Stimulated activated CD4-positive, alpha-beta T cell treated with anti-CD3 and anti-CD28 coated beads, Interleukin-4, amount 100 ng/mL, for 4 hours (primary cell): ENCODE measurements at places on chromosomes 12 and 14.

- DNase-seq = no peak
These were observed 90.2 kb upstream of the SYT10 start for GRCh38 chr12:33529810-33530209.

GRCh38 chr12:59808317-59808910 is 212.6 kb downstream of the SLC16A7 start:
- no peak for DNase-seq

- peak; percentile 78 for DNase-seq
These were observed 87.8 kb upstream of the DYNC1H1 start for GRCh38 chr14:101876555-101876938.

- DNase-seq = no peak
These were observed 102.2 kb downstream of the KIF26A start for GRCh38 chr14:104240434-104241157.

GRCh38 chr14:74954232-74954946 is 1.0 kb downstream of the PGF start:
- DNase-seq = no peak

- no peak for DNase-seq
These were observed 76.8 kb upstream of the WSCD2 start for GRCh38 chr12:108052260-108052659.

DNA sequence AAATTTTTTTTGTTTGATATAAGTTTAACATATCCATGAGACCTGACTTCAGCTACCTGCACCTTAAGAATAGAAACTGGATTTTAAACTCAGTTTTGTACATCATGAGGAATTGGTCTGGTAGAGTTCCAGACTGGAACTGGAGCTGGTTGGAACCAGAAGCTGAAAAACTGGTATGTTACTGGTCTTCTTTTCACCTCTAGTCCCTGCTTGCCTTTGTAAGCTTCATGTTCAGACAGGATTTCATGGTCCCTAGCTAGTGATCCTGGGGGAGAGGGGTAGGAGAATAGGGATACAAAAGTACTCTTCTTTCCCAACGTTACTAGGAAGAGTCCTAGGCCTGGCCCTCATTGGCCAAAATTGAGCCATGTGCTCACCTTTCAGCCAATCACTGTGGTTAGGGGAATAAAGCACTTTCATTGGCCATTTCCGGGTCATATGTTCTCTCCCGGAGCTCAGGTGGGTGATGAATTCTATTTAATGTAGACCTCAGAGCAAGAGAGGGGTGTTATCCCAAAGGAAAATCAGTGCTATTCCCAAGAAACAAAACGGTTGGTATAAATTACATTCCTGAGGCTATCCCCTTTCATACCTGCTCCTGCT is 36.9 kb upstream of the APPL2 start:
- DNase-seq = no peak

GRCh38 chr12:74890237-74890599 is 319.4 kb downstream of the KCNC2 start:
- DNase-seq = no peak

GRCh38 chr14:99725774-99726537 is 41.9 kb downstream of the CYP46A1 start:
- no peak for DNase-seq

DNA sequence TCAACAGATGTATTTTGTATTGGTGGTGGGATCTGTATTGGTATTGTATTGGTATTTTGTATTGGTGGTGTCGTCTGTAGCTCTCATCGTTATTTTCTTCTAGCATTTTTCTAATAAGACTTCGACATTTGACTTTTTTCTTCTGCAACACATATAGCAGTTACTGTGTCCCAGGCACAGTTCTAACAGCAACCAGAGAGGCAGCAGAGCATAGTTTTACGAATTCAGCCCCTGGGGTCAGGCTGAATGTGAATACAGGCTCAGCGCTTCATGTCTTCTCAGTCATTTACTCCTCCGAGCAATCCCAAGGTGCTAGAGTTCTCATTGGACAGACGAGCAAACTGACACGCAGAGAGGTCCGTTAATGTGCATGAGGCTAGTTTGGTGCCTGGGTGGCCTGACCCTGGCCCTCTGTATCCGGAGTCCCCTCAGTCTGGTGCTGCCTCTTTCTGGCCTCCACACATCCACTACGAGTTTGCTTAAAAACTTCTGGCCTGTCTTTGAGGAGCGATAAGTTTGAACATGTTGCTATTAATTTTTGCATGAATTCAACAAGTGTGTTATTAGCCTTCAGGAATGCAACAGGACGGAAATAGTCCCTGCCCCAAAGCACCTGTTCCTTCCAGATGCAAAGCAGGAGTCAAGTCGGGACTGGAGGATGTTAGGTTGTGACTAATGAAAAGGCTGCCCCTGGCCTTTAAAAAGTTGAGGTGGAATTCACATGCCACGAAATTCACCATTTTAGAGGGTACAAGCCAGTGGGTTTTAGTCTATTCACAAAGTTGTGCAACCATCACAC is 87.0 kb downstream of the GLT1D1 start:
- no peak for DNase-seq

GRCh38 chr12:13326076-13326475 is 129.6 kb downstream of the EMP1 start:
- DNase-seq = no peak

DNA sequence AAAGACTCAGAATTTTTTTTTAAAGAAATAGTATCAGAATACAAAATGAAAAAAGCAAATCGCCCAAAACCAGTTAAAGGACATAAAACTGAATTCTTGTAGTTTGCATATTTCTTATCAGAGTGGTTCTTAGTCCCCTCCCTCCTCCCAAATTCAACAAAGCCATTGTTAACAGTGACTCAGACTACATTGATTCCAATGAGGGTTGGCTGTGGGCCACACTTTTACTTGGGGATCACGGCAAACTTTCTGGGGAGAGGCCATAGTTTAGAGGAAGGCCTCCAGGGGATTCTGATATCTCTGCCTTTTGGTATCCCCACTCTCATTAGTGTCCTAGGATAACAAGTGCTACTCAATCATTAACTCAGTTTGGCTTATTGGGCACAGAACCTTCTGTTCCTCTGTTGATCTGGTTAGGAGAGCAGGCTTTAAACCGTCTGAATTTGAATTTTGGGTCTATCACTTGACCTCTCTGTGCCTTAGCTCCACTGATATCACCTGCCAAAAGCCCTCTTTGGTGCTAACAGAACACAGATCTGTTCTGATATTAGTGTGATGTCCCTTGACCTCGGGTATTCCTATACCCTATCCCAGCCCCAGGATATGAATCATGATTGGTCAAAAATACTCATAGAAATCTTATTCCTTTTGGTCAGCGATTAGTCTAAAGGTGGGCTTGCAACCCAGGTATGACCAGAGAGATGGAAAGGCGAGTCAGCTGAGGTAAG is 45.2 kb upstream of the APPL2 start:
- no peak for DNase-seq

GRCh38 chr12:110233212-110233903 is 47.7 kb upstream of the ATP2A2 start:
- DNase-seq = no peak

DNA sequence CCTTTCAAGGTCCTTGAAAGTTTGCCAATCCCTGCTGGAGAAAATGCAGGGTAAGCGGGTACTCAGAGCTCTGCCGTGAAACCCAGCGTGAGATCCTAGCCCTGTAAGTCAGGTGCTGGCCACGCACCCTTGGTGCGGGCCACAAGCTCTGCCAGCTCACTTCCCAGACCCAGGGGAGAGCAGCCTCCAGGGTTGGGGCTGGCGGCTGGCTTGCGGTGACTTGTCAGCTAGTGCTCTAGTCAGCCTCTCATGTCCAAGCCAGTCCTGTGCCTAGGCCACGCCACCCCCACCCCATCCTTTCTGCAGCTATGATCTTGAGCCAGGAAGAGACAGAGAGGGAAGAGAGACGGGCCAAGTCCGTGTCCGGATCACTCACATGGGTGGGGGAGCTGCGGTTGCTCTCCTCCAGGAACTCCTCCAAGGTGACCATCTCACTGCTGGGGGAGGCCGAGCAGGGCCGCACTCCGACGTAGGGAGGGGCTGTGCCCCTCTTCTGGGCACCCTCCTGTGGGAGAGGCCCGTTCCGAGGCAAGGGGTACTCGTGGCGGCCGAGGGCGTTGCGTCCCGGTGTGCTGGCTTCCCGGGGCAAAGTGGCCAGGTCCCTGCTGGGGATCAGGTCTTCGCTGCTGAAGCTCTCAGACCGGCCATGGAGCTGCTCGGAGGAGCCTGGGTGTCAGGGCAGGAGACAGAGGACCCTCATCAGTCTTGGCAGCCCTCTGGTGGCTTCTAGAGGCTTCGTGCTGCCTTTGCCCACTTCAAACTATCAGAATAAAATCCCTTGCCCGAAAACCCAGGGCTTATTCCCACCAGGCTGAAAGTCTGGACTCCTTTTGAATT is 33.3 kb upstream of the GPR68 start:
- no peak for DNase-seq
